A673 (cell line): ENCODE measurements at places on chromosomes 4 and X.

GRCh38 chr4:63553123-63553522 lies 856.1 kb downstream of the TECRL start:
- no peak for DNase-seq

- no peak for DNase-seq
Observed at GRCh38 chrX:153973127-153974002, 811 bp downstream of the TMEM187 start.

DNA sequence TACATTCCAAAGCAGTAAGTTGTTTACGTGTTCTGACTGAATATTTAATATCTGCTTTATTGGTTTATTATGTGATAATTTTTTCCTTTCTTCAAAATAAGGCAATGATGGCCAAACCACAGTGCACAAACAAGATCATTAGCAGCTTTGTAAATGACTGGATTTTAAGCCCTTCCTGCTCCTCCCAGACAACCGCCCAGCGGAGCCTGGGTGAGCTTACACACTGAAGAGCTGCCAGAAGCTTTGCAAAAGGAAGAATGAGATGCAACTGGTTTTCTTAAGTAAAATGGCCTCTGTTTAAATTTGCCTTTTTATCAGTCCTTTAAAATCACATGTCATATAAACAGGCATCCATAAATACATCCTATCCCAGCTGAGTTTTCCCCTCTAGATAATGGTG lies 52.2 kb downstream of the SPARCL1 start:
- DNase-seq, result no peak

GRCh38 chrX:129565046-129565650 lies 25.1 kb downstream of the OCRL start:
- DNase-seq, result no peak

- DNase-seq, result no peak
Observed at GRCh38 chr4:112410364-112410763, 105.6 kb downstream of the NEUROG2 start.

GRCh38 chr4:179028321-179028720 lies 1586.1 kb upstream of the AGA start:
- DNase-seq, result no peak

GRCh38 chrX:41971346-41971745 lies 48.0 kb upstream of the CASK start:
- no peak for DNase-seq
